Activated T-cell treated with anti-CD3 and anti-CD28 coated beads, Interleukin-2, amount 50 U/mL, for 72 hours (primary cell): ENCODE measurements at places on chromosomes 3 and 15.

DNA sequence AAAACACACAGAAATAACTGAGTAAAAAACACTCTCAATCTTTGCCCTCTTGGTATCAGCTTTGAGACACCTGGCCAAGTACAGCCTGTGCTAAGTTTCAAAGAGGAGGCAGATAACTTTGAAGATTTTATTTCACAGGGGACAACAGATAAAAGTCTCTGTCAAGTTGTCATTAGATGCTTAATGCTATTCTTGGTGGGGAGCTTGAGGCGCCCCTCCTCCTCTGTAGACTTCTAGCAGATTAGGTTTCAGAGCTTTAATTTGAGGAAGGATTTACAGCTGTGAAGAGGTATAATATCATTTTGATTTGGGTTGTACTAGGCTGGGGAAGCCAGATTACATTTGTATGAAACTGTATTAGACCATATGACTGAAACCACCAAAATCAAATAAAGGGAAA lies 620.3 kb downstream of the FHIT start:
- DNase-seq, result no peak

- no peak for DNase-seq
These were observed 1.4 kb downstream of the PFN2 start for GRCh38 chr3:149969110-149969939.

DNA sequence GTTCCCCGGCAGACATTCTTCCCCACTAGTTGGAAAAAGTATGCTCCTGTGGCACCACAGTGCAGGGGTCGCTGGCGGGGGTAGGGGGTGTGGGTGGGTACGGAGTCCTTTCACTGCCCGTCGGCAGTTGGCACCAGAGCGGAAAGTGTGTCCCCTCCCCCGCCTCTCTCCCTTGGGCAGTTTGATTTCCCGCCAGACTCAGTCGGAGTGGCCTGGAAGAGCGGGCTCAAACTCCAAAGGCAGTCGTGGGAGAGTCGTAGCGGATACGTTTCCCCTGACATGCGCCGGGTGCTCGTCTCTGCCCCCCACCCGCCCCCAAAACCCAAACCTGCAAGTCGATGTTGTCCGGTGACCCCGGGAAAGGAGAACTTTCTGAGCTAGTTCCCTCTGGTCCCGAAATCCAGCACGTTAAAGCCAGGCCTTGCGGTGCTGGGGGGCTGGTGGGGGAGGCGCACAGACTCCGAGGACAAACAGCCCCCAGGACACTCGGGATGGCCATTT lies 4.4 kb upstream of the FOXB1 start:
- DNase-seq, result no peak

DNA sequence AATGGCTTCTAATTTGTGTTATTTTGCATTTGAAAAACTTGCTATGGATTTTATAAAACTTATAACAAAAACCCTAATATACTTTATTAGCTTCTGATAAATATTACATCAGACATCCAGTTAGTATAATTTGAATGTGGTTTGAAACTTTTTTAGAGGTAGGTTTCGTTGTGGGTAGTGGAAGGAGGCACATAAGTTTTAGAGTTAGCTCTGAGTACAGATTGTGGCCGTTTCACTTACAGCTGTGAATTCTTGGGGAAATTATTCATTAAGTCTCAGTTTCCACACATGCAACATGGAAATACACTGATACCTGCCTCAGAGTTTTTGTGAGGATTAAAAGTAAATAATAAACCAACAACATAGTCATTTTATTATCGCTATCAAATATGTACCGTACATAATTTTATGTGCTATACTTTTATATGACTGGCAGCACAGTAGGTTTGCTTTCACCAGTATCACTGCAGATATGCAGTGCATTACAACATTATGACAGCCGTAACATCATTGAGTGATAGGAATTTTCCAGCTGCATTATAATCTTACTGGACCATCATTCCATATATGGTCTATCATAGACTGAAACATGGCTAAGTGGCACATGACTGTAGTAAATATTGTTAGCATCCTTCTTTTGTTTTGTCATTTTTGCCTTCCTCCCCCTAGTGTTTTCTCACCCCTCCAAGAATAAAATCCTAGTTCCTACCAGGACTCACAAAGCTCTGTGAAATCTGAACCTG lies 175.6 kb downstream of the AKAP13 start:
- DNase-seq, result no peak

DNA sequence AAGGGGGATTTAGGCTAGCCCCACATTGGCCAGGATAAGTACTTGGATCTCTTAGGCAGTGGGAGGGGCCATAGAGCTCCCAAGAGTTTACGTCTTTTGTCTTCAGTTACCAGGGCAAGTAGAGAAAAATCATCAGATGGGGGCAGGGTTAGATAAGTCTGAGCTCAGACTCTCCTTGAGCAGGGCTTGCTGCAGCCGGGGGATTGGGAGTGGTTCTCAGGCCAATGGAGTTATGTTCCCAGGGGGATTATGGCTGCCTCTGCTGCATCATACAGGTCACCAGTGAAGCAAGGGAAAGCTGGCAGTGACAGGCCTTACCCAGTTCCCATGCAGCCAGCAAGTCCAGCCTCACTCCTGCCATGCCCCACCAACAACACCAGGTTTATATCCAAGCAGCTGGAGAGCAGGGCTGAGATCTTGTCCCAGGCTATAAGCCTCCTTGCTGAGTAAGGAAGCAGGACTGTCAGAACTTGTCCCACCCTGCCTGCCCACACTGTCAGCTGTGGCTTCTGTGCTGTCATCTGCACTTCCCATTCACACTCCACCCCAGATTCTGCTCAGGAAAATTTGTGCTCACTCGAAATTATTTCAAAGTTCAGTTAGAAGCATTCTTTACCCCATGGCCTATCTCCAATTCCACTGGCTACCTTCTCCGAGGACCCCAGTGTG lies 215.3 kb downstream of the FAM43A start:
- no peak for DNase-seq

DNA sequence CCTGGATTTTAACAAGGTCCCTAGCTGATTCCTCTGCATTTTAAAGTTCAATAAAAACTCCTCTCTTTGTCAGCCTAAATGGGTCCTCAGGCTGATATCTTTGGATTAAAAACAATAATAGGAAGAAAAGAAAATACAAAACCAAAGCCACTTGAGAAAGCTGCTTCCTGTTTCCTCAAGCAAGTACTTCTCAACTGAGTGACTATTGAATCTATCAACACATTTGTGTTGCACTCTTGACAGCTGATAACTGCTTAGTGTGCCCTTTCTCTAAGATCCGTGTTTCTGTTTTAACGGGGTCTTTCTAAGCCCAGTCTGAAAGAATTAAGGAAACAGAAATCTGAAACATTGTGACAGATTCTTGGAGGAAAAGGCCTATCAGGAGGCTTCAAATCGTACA lies 410.7 kb downstream of the GRM7 start:
- no peak for DNase-seq

- no peak for DNase-seq
These were observed 89.4 kb downstream of the TPRA1 start for GRCh38 chr3:127501177-127501576.

GRCh38 chr3:168807448-168807847 lies 711.7 kb upstream of the GOLIM4 start:
- DNase-seq, result no peak

GRCh38 chr15:72482275-72482674 lies 8.1 kb downstream of the ARIH1 start:
- no peak for DNase-seq

DNA sequence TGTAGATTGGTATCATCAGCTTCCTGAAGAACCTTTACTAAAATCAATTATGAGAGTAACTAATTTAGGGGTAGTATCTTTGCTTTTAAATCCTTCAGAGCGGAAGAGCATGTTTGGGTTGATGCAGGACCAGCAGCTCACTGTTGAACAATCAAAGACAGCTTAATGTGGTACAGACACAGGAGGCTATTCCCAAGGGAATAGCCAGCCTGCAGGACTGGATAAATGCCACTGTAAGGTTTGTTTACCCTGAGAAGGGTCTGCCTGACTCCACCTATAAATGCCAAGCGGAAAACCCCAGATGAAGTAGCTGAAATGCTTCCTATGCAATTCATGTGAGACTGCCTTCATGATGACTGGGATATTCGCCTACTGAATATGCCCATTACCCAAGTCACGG lies 16.0 kb upstream of the STAC start:
- no peak for DNase-seq

GRCh38 chr15:85563731-85564130 lies 183.3 kb downstream of the AKAP13 start:
- DNase-seq, result no peak

DNA sequence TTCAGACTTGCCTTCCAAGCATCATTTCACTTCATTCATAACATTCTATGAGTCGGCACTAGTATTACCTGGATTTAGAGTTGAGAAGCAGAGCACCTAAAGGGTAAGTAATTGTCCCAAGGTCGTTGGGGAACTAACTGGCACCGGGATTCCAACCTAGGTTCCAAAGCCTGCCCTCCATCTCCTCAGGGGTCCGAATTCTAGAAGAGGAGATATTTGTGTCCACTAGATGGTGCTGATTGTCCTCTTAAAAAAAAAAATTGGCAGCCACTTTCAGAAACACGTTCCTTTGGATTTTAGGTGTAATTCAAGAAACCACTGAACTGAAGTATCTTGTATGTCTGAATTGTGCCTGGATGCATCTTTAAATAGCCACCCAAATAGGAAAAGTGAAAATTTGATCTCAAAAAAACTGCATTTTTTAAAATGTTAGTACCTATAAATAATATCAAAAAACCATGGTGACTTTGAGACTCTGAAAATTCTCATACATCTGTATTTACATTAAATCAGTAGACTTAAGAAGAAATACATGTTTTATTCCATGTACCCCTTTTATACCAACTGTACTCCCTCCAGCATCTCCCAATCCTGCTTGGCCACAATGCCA lies 3.9 kb upstream of the FSIP1 start:
- DNase-seq, result peak; percentile 6

DNA sequence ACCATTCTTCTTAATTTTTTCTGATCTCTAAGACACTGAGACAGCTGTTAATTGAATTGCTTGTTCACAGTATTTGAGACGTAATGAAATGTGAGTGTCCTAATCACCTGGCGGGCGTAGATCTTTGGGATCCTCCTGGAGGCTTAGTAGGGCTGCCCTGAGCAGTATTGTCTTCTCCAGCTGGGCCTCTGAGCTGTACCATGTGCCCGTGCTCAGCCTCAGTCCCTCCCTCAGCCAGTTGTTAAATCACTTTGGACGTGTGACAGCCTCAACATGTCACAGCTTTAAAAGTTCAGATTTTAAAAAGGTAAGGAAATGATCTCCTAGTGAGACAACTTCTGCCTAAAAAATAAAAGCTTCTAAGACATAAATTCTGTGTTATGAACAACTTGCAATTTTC lies 35.5 kb downstream of the IGF1R start:
- DNase-seq, result no peak

DNA sequence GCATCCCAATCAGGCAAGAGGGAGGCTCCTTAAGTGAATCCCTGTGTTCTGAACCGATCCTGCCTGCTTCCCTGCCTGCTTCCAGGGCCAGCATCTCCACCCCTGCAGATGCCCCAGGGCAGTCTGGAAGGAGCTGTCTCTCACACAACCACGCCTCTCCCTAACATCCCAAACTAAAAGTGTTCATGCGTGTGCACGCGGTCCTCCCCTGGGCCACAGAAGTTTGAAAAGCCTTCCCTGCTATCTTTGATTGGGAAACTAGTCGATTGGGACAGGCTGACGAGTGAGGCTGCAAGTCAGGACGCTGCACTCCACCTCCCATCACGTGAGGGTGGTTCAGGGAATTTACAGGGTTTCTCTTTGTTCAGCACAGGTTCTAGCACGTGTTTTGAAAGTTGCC lies 340.9 kb upstream of the ICE2 start:
- DNase-seq, result no peak

- no peak for DNase-seq
These were observed 321.8 kb downstream of the CTNNB1 start for GRCh38 chr3:41521010-41521655.

DNA sequence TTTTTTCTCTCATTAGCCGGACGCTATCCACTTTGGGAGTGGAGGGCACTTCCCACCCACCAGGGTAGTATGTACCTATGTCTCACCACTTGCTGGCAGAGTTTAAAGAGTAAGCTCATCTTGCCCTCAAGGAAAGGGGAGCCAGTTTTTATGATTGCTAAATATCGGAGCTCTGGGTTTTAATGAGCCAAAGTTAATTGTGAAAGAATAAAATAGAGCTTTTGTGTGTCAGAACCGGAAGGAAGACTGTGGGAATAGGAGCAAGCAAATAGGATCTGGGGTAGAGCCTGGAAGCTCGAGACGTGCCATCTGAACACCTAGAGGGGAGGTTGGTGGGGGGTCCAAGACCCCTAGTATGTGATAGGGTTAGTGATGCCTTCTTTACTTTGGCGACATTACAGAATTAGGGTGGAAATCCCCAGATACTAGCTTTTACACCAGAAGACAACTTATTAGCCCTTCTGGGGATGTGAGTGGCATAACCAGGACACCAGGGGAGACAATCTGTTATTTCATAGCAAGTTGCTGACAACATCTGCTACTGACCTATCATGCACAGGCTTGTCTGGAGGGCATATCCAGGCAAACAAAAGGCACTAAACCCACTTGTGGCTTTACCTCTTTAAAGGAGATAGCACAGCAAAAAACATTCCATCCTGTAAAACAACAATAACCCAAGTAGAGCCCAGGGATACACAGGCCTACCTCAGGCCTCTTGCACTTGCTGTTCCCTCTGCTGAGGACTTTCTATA lies 333.8 kb downstream of the ZNF621 start:
- no peak for DNase-seq

- DNase-seq, result no peak
These were observed 57.3 kb upstream of the OSTN start for GRCh38 chr3:191141728-191142127.

GRCh38 chr3:176611703-176612102 lies 585.6 kb downstream of the TBL1XR1 start:
- DNase-seq, result no peak

GRCh38 chr3:159166899-159167586 lies 365.2 kb downstream of the MFSD1 start:
- no peak for DNase-seq

- DNase-seq, result no peak
These were observed 203.0 kb upstream of the PDZRN3 start for GRCh38 chr3:73827725-73828211.

DNA sequence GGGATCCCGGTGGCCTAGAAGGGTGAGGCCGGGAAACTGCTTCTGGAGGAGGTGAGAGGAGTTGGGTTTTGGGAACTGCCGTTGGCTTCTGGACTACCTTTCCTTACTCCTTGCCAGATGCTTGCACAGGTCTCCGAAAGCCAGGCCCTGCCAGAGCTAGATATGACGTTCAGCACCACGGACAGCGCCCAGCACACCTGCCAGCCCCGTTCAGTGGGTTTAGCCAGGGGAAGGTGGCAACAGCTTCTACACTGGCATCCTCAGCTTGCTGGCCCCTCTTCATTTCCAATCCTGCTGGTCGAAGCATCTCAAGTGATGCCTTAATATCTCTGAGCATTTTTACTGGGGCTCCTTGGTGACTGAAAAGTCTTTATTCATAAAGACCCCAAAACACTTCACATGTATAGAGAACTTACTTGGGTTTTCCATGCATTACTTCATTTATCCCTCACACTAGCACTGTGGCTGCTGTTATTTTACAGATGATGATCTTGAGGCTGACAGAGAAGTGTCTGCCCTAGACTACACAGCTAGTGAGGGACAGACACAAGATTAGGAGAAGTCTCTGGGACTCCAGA lies 21.9 kb downstream of the HCN4 start:
- peak; percentile 64 for DNase-seq

GRCh38 chr3:139456386-139456785 lies 19.9 kb downstream of the RBP2 start:
- DNase-seq, result no peak
